T-helper 22 cell (primary cell): ENCODE measurements at places on chromosomes 16 and 17.

DNA sequence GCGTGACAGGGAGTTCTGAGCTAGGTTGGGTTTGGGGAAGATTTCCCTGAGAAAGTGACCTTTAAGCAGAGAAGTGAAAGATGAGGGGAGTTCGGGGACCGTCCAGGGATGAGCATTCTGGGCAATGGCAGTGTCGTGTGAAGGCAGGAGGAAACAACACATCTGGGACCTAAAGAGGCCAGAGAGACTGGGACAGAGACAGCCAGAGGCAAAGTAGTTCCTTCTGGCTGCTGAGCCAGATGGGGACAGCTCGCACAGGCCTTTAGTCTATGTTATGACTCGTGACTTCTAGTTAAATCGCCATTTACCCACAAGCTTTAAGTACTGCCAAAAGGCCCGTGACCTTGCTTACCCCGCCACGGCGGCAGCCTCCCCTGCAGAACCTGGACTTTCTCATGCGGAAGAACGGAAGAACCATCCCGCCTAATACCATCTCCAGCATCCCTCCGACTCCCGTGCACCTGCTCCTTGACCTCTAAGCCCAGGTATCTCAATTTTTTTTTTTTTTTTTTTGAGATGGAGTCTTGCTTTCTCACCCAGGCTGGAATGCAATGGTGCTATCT, 8.5 kb upstream of the MED11 start:
- DNase-seq: no peak

DNA sequence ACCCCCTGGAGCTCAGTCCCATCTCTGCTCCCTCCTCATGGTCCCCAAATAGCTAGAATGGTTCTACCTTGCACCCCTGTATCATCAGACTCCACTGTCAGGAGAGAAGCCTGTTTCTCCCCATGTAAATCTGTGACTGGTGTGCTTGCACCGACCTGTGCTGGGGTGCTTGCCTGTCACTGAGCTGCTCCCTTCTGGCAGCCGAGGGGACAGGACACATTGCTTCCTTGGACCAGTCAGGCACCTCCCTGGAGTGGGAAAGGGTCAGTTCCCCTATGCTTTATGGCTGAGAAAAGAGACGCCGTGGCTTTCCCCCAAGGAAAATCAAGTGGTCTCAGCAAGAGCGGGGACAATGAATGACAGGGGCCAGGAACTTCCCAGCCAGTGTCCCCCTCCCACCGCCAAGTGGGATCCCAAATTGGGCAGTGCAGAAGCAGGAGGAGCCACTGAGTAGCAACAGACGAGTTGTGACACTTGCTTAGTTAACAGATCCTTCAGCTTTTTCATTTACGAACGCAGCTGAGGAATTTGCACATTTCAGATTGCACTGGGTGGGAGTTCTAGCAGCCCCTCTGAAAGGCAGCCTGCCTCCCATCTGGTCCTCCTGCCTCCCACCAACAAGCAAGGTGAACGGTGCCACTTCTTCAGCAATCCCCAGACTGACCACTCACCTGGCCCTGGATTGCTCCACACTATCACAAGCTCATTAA, 156.4 kb downstream of the KATNIP start:
- DNase-seq: no peak

- DNase-seq: no peak
Measured at GRCh38 chr17:40035162-40035559, 19.0 kb downstream of the MED24 start.

GRCh38 chr17:58376472-58377000, 24.5 kb upstream of the SUPT4H1 start:
- DNase-seq: no peak

- no peak for DNase-seq
Measured at GRCh38 chr17:36111068-36111490, 7.5 kb downstream of the CCL4 start.

- peak; percentile 17 for DNase-seq
Measured at GRCh38 chr16:528111-529011, 849 bp downstream of the CAPN15 start.

GRCh38 chr17:67666710-67667109, 51.0 kb upstream of the NOL11 start:
- DNase-seq: no peak

- no peak for DNase-seq
Measured at GRCh38 chr16:19088341-19088916, 21.0 kb downstream of the COQ7 start.

- no peak for DNase-seq
Measured at GRCh38 chr17:13266606-13267005, 248.8 kb upstream of the ELAC2 start.

- no peak for DNase-seq
Measured at GRCh38 chr16:11494433-11494832, 92.3 kb downstream of the LITAF start.

GRCh38 chr16:78122774-78123315, 23.4 kb downstream of the WWOX start:
- DNase-seq: no peak

DNA sequence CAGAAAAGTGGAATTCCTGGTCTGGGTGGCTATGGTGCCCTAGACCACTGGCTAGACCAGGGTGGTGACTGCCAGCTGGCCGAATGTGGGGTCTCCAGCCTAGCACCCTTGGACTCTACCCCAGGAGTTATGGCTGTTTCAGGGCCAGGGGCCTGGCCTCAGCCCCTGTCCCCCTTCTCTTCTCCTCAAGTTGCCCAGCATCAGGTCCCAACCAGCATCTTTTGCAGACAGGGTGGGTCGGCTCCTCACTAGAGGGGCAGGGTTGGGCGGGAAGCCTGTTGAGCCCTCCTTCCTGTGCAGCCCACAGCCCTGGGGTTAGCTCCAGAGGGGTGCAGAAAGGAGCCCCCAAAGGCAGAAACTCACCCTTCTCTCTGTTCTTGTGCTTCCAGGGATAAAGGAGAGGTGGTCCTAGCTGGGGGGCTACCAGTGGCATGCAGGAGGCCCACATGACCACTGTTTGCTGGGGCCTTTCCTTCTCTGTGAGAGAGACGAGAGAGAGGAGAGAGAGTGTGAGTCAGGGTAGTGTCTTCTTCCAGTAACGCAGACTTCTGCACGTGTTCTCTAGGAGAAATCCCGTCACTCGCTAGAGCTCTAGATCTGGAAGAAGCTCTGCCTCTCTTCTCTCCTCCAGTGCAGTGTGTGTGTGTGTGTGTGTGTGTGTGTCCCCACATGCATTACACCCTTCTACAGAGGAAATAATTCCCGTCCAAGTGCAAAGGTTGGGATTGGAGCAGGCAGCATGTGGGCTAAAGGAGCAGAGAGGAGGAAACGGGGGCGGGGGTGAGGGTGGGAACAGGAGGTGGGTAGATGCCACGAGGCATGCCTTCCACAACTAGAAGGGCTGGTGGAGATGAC, 209.4 kb downstream of the SEC14L1 start:
- DNase-seq: no peak

DNA sequence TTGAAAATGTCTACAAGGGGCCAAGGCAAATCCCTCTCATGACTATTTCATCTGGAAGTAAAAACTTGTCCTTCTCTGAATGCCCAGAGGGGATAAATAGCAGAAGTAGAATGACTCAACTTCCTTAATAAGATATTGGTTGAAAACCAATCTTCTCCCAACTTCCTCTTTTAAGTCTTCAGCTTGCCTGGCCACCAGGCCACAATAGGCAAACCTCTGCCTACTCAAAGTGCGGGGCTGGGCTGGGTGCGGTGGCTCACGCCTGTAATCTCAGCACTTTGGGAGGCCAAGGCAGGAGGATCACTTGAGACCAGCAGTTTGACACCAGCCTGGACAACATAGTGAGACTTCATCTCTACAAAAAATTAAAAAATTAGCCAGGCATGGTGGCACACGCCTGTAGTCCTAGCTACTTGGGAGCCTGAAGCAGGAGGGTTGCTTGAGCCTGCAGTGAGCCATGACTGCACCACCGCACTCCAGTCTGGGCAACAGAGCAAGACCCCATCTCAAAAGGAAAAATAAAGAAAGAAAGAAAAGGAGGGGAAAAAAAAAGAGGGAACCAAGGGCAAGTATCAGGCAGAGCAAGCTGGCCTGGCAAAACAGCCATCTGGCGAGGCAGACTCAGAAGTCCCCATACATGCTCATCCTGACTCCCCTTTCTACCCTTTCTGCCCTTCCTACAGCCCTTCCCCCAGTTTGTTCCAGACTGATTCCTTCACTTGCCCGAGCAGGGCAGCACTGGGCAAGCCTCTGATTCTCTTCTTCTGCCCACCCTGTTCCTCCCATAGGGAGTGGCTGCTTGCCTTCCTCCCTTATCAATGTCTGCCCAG, 20.6 kb downstream of the MAP3K14 start:
- DNase-seq: no peak

- no peak for DNase-seq
Measured at GRCh38 chr16:27378871-27379481, 23.0 kb upstream of the IL21R start.

DNA sequence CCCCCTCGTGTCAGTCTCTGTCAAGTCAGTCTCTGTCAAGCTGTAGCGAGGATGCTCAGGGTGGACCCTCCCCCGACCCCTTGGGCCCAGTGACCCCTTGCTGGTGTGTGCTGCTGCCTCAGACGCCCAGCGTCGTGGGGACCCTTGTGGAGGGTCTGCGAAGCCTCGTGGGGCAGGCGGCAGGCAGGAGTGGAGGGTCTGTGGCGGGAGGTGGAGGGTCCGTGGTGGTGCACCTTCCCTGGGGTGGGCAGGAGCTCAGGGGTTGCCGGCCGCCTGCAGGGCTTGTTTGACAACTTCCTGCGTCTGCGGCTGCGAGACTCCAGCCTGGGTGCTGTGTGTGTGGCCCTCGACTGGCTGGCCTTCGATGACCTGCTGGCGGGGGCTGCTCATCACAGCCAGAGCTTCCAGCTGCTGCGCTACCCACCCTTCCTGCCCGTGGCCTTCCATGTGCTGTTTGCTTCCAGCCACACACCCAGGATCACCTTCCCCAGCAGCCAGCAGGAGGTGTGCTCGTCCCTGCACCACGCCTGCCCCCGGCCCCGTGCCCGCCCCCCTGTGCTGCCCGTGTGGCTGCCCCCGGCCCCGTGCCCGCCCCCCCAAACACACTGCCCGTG, 5.6 kb downstream of the GNG13 start:
- no peak for DNase-seq

DNA sequence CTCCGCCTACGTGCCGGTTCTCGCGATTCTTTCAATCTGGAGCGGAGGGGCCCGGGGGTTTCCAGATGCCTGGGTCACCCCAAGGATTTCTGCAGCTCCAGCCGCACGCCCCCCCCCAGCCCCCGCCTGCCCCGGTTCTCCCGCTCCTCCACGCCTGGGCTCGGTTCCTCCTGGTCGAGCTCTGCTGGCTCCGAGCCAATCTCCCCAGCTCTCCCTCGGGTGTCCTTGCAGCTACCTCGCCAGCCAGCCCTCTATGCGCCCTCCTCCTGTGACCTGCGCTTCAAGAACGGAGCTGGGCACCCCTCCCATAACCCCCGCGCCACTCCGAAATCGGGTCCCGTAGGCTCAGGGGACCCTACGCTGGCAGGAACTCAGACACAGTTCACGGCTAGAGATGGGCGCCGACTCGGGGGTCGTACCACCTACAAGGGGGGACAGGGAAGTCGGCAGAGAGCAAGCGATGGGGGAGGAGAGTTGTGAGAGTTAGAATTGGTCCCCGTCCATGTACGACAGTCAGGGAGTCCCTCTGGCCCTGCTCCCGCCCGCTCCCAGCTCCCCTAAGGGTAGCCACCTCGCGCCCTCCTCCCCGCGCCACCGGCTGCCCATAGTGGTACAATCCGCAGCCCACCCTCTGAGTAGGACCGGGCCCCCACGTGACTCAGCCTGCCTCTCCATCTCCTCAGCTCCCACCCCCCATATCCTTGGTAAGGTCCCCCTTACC, 961 bp downstream of the FGF11 start:
- peak; percentile 14 for DNase-seq

DNA sequence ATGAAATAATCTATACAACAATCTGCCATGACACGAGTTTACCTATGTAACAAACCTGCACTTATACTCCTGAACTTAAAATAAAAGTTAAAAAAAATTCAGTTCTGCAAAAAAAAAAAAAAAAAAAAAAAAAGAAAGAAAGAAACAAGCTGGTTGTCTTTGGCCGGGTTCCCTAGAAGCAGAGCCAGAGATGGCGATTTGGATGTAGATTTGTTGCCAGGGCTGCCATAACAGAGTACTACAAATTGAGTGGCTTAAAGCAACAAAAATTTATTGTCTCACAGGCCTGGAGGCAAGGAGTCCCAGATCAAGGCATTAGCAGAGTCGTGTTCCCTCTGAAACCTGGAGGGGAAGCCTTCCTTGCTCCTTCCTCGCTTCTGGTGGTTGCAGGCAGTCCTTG, 20.4 kb downstream of the SYT17 start:
- no peak for DNase-seq
